ENCODE measurements at places on chromosomes 6 and 20. TPM values are rescaled to one million over a fixed set of nuclear protein-coding genes. Genes with fewer than 3 reads are reported as not detected.

Gene GFRAL
- total RNA-seq = not detected

Gene MRPS18B
- total RNA-seq = 84.4 TPM

Gene SNRPB2
- 56.5 TPM for total RNA-seq

Gene RAB32
- 7.4 TPM for total RNA-seq

Gene LRRC1
- total RNA-seq = 12.5 TPM

Gene PTPRA
- 175 TPM for total RNA-seq

Gene TMEM151B
- 40.8 TPM for total RNA-seq

Gene RIMS4
- 48.2 TPM for total RNA-seq

Gene PRIM2
- total RNA-seq = 18.0 TPM

Gene PDE7B
- 27.5 TPM for total RNA-seq

Gene WDR27
- total RNA-seq = 39.0 TPM

Gene SLC17A3
- not detected for total RNA-seq

Gene PXT1
- not detected for total RNA-seq

Gene COL21A1
- total RNA-seq = 5.8 TPM

Gene SAPCD1
- total RNA-seq = 2.1 TPM

Gene ROS1
- total RNA-seq = not detected

Gene DLK2
- 8.3 TPM for total RNA-seq

Gene GSTA3
- 0.69 TPM for total RNA-seq

Gene PCSK2
- total RNA-seq = 30.2 TPM

Gene ZNF337
- total RNA-seq = 19.6 TPM

Gene SOX4
- 275 TPM for total RNA-seq

Gene CPXM1
- 12.0 TPM for total RNA-seq

Gene NMBR
- total RNA-seq = 9.7 TPM

Gene PGC
- total RNA-seq = not detected

Gene MAS1
- under 0.01 TPM for total RNA-seq
